Activated T-helper 9 cell treated with anti-CD3 and anti-CD28 coated beads, Interleukin-2, amount 50 U/mL, for 16 hours (primary cell): ENCODE measurements at places on chromosomes 7 and 10.

- DNase-seq: peak; percentile 67
These were observed 4.8 kb downstream of the EGR2 start for GRCh38 chr10:62811159-62811875.

- no peak for DNase-seq
These were observed 271.0 kb downstream of the MTERF1 start for GRCh38 chr7:91609525-91609924.

GRCh38 chr7:2862831-2863361 lies 18.8 kb upstream of the GNA12 start:
- no peak for DNase-seq

- DNase-seq: no peak
These were observed 123.3 kb upstream of the INSYN2A start for GRCh38 chr10:127319691-127320090.

GRCh38 chr7:152351168-152351567 lies 84.6 kb downstream of the KMT2C start:
- DNase-seq: no peak

- no peak for DNase-seq
These were observed 4.2 kb upstream of the NT5C3A start for GRCh38 chr7:33066771-33067170.

DNA sequence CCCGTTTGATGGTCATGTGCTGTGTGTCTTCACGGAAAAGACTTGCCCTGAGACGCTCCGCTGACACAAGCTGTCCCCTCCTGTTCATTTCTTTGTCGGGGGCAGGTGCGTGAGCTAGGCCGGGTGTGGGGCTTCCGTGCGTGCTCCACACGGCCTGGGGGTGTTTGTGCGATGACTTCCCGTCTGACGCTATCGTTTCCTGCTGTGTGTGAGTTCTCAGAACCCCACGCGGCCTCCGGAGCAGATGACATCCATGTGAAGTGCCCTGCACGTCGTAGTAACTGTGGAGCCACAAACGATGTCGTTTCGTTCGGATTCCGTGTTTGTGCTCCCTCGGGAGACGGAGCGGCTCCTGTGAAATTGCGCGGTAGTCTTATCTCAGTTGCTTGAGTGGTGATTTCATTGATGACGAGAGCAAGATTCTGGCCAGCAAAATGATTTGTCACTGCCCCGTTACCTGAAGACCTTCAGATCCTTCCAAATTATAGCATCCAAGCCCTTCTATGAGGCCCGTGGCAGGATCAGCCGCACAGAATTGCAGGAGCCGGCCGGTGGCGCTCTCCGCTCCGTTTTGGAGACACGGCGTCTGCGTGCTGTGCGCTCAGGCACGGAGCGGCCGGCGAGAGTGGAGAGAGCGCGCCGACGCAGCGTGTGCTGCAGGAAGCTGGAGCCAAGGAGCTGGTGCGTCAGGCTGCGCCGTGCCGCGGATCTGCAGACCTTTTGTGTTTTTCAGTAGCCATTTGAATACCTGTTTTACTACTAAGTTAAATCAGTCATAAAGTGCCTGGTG lies 94.9 kb downstream of the NKX6-2 start:
- DNase-seq: no peak

GRCh38 chr10:127254276-127254675 lies 57.9 kb upstream of the INSYN2A start:
- DNase-seq: no peak

DNA sequence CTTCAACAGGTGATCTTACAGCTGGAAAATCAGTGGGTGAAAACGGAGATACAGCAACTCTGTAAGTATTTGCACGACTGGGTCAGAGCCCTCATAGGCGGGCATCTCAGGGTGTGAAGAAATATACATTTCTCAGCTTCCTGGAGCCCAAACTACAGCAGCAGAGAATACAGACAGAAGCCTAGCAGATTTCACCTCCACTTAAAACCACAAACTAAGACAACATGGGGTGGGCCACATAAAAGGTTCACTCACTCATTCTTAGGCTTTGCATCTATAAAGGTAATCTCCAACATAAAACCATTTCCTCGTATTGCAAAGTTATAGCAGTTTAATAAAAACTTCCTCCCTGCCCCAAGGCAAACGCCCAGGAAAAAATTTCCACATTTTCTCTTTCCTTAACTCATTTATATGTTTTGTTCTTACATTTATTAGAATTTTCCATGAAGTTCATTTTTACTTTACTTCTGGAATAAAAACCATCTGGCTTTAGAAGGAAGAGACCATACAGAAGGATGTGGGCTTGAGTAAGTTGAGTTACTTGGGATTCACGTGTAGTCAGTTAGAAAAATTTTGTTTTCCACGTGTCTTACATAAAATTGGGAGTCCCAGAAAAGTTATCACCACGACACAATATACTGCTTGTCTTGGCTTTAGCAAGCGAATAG lies 327.1 kb downstream of the FRMD4A start:
- no peak for DNase-seq

DNA sequence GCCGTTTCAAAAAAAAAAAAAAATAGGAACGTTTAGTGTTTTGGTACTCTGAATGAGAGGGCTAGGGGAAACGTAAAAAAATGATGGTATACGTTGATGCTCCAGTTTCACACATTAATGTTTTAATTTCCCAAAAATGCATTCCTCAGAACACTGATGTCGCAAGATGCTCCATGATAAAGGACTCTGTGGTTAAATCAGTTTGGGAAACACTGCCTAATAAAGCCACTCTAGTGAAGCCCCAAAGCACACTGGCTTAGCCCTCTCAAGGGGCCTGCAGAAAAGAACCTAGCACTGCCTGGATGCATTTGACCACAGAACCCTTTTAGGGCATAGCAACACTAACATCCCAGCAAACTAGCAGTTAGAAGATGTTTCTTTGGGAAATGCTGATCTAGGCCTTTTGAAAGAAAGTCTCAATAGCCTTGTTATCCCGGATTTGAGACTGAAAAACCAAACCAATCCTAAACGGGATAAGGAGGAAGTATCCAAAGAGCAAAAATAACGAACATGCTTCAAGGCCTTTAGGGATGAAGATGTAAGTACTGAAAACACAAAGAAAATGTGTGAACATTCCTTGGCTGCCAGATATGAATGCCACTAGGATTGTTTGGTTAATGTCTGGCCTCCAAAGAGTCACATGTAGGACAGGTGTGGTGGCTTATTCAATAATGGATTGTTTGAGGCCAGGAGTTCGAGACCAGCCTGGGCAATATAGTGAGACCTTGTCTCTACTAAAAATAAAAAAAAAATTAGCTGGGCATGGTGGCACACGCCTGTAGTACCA lies 11.0 kb downstream of the DLG5 start:
- DNase-seq: no peak

DNA sequence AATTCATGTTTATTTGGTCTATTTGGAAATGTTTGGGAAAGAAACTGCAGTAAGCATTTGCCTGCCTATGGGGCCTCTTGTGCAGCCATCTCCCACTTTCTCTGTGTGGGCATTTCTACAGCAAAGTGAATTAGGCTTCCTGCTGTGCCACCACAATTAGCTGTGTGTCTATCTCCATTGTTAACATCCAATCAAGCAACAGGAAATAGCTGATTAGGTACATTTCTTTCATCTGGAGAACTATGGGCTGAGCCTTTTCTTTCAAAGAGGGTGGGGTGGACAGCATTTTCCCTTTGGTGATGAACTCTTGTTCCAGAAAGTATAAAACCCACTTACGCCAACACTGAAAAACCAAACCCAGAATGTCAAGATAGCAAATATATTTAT lies 640.0 kb downstream of the ACTR3B start:
- no peak for DNase-seq

DNA sequence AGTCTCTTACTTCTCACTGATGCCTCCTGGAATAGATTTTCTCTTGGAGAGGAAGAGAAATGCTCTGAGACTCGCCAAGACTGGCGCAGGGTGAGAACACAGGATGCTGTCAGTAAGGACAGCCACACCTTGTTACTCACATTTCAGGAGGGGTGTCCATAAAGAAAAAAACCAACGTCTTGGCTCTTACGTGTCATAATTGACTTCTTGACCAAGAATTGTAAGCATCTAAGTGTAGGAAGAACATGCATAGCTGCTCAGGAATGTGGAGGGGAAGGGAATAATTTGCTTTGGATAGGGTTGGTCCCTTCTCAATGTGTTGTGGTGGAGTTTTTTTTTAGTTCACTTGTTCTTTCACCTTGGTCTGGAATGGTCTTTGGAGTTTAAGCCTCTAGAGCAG lies 43.8 kb upstream of the ZNF438 start:
- no peak for DNase-seq

GRCh38 chr7:12712236-12712635 lies 24.8 kb downstream of the ARL4A start:
- DNase-seq: no peak

GRCh38 chr7:3033581-3033980 lies 10.1 kb downstream of the CARD11 start:
- DNase-seq: no peak

GRCh38 chr7:40969641-40970040 lies 733.2 kb downstream of the INHBA start:
- DNase-seq: no peak

DNA sequence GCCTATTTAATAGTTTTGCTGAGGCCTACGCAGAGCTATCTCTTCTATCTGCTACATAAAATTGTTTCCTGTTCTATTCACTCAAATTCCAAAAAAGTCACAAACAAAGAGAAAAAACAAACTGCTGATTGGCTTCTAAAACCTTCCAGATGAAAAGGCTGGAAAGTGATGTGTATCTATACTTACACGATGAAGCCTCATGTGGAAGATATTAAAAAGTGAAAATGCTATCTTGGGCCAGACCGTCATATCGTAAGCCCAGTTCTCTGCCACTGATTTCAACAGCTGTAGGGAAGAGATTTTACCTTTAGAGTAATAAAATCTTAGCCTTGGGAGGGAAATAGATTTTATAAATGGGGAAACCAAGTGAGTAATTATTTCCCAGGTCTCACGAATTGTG lies 394.8 kb downstream of the KIF20B start:
- DNase-seq: no peak

- no peak for DNase-seq
These were observed 41.7 kb downstream of the MAD1L1 start for GRCh38 chr7:2191016-2191415.

DNA sequence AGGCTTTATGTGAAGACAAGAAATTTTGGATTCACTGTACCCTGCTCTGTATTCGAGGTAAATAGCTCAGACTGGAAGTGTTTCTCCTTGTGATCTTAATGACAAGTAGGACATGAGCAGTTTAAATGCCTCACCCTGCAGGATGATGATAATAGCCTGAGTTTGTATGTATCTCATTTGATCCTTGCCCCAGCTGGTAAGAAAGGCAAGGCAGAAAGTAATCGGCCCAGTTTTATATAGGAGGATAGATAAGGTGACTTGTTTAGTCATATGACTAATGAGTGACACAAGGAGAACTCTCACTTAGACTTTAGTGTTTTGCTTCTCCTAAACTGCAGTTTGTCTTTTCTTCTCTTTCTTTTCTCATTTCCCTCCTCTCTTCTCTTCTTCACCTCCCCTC lies 372.6 kb downstream of the PHF14 start:
- no peak for DNase-seq

DNA sequence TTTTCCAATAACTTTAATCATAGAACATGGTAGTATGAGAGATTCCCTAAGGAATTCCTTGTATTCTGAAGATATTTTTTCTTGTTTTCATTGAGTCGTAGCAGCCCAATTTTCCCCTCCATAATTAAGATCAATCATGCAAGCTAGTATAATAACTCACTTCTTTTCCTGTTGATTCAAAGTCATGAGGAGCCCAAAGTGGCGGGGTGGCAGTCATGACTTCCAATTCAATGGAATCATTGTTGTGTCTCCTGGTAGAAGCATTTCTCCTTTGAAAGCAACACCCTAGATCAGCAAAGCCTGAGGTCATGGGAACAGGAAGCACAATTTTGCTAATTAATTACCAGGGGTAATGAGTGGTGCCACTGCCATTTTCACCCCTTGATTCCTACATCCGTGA lies 77.6 kb upstream of the MAGI2 start:
- no peak for DNase-seq

DNA sequence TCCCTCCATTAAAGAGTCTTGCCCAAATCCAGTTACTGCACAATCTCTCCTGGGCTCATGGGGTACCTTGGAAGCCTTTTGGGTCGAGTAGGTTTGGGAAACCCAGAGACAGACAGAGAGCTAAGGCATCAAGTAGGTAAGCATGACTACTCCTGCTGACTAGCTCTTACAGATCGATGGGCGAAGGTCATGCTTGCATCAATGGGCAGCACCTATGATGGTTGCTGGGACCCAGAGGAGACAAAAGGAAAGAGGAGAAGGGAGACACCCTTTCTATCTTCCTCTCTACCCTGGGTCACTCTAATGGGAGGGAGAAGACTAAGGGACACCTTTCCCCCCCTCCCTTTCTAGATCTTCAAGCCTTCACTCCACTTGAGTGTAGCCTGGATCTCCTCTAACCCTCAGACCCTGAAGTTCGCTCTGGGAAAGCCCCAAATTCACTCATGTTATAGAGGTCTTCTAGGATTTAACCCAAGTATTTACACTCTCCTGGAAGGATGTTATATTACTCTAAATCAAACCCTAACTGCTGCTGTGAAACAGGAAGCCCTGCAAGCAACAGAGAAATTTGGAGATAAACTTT lies 31.6 kb upstream of the ZNF746 start:
- no peak for DNase-seq

DNA sequence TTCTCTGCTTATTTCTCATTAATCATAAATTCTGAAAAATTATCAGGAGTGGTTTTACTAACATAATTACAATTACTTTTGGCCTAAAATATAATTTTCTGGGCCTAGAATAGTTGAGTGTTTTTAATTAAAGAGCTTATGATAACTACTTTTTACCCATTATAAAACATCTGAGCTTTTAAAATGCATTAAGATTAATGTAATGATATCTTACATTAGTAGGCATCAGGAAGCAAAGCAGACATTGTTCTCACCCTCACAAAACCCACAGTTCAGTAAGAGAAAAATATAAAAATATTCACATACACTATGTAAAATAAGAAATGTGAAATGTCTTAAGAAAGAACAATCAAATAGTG lies 443.7 kb upstream of the SEMA3A start:
- DNase-seq: no peak

- no peak for DNase-seq
These were observed 194.0 kb downstream of the PPP1R9A start for GRCh38 chr7:95101422-95101821.

GRCh38 chr7:28409716-28410627 lies 2.3 kb upstream of the CREB5 start:
- DNase-seq: no peak

DNA sequence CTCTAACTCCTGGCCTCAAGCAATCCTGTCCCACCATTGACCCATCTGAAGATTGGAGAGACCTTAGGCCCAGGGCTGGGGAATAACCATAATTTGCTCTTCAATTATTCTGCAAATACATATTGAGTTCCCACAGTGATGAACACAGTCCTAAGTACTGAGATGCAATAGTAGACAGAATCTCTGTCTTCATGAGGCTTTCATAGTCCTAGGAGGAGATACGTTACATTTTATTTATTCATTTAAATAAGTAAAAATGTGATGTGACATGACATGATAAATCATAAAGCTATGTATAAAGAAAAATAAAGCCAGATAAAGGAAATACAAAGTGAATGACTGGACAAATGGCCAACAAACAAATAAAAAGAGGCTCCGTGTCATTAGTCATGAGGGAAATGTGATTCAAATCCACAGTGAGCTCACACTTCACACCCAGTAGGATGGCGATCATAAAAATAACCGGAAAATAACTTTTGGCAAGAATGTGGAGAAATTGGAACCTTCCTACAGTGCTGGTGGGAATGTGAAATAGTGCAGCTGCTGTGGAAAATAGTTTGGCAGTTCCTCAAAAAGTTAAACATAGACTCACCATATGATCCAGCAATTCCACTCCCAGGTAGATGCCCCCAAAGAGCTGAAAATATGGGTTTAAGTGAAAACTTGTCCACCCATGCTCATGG lies 52.1 kb upstream of the JCAD start:
- DNase-seq: no peak

GRCh38 chr10:6211671-6212635 lies 9.2 kb downstream of the PFKFB3 start:
- DNase-seq: no peak
